ENCODE measurements at places on chromosomes 12 and 14.

- DNase-seq, result no peak
Observed at GRCh38 chr12:20410734-20411133, 42.4 kb downstream of the PDE3A start.

GRCh38 chr12:108853426-108853825 lies 4.0 kb downstream of the SSH1 start:
- DNase-seq, result no peak

- no peak for DNase-seq
Observed at GRCh38 chr14:88798156-88798555, 5.4 kb upstream of the EML5 start.

- no peak for DNase-seq
Observed at GRCh38 chr14:64680013-64680713, 24.1 kb upstream of the PLEKHG3 start.

GRCh38 chr12:12476857-12477531 lies 85.7 kb downstream of the DUSP16 start:
- DNase-seq, result no peak

DNA sequence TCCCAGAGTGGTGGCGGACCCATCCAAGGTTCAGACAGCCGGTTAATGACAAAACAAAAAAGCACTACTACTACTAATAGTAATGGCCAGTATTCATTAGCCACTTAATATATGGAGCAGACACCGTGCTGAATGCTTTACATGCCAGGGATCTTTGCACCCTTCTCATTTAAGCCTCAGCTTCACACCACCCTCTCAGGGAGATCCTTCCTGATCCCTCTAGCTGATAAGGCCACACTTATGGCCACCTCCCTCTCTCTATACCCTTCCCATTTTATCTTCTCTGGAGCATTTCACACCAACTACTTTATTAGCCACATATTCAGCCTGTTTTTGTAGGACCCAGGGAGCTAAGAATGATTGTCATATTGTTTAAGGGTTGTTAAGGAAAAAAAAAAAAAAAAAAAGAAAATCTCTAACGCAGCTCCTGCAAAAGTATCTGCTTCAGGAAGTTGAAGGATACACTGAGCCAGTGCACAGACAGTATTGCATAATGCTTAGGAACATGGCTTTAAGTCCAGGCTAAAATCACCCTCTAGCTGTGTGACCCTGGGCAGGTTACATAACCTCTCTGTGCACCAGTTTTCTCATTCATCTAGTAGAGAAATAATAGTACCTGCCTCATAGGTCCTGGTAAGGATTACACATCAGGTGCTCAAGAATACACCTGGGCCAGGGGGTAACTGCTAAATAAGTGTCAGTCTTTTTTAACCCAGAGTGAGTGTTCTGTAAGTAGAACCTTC lies 29.4 kb downstream of the NUAK1 start:
- no peak for DNase-seq

DNA sequence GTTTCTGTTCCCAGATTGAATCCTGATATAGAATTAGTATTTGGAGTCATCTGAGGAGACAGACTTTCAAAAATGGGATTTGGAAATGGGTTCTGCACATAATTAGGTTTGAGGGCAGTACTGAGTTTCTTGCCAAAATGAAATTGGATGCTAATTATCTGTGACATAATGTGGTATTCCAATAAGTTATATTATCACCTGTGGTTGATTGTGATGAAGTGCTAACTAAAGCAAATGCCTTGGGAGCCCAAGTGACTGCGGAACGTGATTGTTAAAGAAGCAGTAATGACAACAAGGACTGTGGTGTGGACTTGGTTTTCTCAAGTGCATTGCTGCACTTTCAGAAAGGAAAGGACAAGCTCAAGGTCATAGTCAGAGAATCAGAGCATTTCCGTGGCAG lies 337.0 kb downstream of the IPO8 start:
- DNase-seq, result no peak

DNA sequence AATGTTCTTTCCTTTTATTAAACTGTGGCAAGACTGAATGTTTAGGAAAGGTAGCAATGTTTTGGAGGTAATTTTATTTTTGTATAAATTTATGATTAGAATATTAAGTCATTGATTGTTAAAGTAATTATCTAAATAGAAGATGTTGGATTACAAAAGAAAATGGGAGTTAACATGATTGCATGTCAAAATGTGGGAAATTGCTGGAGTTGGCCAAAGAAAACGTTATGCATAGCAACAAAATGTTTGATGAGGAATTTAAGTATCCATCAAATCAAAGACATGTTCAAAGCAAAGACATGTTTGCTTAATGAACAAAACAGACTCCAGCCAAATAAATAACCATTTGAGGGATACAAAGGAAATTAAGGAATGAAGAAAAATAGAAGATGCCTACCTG lies 3.2 kb upstream of the MLH3 start:
- DNase-seq, result no peak

DNA sequence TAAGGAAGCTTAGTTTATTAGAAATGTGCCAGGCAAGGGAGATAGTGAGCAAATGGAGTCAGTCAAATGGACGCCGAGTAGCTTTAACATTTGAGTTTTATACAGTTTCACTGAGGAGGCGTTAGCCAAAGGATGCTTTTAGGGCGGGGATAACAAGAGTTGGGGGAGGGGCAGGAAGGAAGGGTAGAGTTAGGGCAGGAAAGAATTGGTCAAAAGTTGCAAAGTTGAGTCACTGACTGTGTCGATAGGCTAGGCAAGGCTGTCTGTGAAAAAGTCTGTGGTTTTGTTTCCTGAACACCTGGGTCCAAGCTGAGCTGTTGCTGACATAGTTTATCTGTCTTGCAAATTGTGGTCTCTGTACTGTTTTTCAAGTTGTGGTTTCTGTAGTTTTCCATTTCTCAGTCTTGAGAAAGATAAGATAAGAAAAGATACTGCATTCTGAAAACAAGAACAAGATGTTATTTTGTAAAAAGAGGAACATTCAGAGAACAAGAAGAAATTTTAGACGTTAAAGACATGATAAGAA lies 62.6 kb upstream of the RESF1 start:
- DNase-seq, result no peak

GRCh38 chr12:102543494-102544485 lies 63.4 kb upstream of the IGF1 start:
- no peak for DNase-seq

DNA sequence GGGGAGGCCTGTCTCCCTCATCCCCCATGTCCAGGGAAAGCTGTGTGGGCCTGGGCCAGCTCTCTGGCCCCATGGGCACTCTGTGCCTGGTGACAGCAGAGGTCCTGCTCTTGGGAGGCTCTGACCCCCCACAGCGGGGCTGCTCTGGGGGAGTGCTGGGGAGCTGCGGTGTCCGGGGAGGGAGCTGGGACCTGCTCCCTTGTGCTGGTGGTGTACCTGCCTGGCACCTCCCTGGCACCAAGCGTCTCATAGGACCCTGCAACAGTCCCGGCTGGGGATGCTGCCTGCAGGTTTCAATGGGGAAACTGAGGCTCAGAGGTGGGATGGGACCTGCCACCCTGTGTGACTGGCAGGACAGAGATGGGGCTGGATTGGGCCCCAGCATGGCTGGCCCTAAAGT lies 111.3 kb downstream of the KIF26A start:
- DNase-seq, result no peak

DNA sequence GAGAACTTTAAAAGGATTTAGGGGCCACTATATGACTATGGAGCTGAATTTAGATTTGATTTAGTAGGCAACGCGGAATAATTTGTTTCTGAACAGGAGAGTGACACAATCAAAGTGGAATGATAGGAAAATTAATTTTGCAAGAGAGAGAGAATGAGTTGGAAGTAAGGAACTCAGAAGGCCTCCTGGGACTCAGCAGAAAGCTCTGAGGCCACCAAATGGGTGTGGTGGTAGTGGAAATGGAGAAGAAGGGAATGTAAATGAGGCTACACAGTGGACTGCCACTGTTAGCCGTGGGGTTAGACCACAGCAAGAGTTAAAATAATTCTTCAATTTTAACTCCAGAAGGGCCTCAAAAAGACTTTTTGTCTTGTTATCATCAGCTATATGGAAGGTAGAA lies 102.7 kb downstream of the LRRK2 start:
- no peak for DNase-seq

DNA sequence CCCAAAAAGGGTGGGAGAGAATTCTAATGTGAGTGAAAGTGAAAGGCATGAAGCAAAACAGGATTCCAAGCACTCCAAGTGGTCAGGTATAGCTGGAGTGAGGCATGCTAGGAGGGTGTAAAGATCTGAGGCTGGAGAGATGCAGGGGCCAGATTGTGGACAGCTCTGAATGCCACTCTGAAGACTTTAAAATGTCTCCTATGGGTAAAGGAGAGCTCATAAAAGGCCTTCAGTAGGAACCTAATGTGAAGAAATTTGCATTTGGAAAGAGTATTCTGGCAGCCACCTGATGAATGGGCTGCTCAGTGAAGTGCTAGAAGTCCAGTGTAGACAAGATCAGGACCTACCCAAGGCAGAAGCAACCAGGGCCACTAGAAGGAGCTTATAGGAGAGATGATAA lies 68.9 kb downstream of the DNAI7 start:
- no peak for DNase-seq

- no peak for DNase-seq
Observed at GRCh38 chr12:128519426-128519825, 252.5 kb downstream of the TMEM132C start.

GRCh38 chr14:67358924-67359774 lies 455 bp downstream of the ATP6V1D start:
- DNase-seq, result peak; percentile 61

GRCh38 chr12:3795492-3796133 lies 42.7 kb upstream of the CRACR2A start:
- no peak for DNase-seq

DNA sequence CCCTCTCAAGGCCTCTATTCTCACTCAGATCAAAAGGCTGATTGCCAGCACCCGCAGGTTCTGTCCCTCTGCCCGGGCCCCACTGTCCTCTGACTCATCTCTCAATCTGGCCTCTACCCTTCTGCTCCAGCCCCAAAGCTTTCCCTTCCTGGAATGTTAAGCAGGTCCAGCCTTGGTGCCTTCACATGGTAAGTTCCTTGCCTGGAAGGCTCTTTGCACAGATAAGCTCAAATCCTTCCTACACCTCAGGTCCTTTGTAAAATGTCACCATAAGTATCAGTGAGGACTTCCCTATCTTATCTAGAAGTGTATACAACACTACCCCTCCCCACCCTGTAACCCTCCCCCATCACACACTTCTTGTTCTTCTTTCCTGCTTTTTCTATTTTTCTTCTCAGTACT lies 22.2 kb downstream of the LPCAT3 start:
- peak; percentile 78 for DNase-seq

DNA sequence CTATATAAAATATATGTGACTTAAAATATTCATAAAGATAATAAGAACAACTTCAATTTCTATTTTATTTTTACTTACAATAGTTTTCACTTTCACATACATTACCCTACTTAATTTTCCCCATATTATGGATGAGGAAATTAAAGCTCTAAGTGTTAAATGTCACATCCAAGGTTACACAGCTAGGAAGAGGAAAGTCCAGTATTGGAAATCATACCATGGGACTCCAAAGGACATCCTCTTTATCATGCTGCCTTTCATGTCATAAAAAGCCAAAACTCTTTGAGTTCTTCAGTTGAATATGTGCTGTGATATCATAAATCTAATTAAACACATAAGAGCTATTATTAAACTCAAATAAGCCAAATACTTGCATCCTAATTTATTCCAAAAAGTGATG lies 172.4 kb upstream of the GARIN2 start:
- no peak for DNase-seq

GRCh38 chr14:34865889-34866574 lies 9.1 kb downstream of the BAZ1A start:
- DNase-seq, result no peak

DNA sequence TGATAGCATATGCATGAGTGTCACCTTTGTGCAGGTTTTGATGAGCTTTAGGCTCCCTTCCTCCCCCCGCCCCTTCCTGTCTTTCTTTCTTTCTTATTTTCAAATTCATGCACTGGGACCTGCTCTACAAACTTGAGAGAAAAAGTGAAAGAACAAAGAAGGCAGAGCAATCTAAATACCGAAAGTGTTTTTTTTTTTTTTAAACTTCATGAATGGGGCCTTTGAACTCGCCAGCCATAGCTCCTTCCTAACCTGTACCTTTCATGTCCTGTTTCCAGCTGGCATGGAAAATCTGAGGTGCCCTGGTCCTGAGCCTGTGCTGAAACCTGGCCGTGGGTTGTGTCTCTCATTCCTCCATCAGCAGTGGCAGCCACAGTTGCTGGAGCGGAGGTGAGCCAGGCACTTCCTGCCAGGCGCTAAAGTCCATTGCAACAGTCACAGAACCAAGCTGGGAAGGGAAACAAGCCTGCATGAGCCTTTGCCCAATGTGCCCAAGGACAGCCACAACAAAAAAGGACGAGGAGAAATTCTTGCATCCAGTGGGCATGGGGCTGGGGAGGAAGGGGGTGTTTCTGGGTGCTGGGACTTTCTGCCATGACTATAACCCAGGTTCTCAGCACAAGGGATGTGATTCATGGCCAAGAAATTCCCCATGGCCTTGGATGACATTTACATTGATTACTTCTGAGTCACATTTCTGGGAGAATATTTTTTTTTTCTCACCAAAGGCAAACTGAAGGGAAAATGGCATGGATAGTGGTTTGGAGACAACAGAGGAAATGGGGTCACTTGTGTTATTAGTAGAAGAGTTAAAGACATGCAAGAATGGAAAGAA lies 102.7 kb downstream of the TMEM30B start:
- DNase-seq, result peak; percentile 95

- peak; percentile 70 for DNase-seq
Observed at GRCh38 chr14:31926123-31926522, 151.0 kb upstream of the ARHGAP5 start.

- no peak for DNase-seq
Observed at GRCh38 chr14:90103808-90104207, 42.0 kb downstream of the KCNK13 start.

GRCh38 chr12:11888029-11888428 lies 182.7 kb upstream of the BCL2L14 start:
- no peak for DNase-seq

- DNase-seq, result no peak
Observed at GRCh38 chr12:44960423-44960822, 84.3 kb upstream of the NELL2 start.

DNA sequence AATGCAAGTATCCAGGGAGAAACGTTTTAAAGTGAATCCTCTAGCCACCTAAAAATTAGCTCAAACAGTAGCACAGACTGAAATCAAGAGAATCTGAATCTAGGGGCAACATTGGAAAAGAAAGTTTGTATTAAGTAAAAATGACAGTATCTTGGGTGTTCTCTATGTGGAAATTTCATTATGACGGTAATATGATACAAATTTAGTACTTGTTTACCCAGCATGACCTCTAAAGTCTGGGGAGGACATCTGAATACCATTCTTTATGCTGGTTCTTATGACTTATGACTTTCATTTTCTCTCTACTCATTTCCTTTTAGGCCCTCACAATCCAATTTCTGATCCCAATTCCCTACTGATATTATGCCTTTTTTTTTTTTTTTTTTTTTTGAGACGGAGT lies 14.0 kb downstream of the GTSF1 start:
- no peak for DNase-seq

DNA sequence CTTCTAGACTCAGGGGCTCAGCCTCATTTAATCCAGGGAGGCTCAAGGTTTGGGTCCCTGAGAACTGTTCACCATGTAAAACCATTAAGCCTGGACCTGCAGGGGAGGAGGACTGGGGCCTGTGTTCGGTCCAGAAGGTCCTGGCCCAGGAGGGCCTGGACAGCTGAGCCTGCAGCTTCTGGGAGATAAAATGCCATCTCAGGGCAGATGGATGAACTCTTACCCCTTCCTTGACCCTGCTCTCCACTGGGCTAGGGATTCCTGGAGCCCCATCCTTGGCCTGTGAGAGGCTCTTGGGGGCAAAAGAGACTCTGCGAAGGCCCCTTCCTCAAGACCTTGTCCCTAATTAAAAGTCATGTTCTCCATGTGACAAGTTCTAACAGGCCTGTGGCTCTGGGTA lies 51.2 kb downstream of the PRMT8 start:
- no peak for DNase-seq

Measured in ACHN (cell line).